Fibroblast of upper back skin (primary cell): ENCODE measurements at places on chromosomes 2 and 18.

DNA sequence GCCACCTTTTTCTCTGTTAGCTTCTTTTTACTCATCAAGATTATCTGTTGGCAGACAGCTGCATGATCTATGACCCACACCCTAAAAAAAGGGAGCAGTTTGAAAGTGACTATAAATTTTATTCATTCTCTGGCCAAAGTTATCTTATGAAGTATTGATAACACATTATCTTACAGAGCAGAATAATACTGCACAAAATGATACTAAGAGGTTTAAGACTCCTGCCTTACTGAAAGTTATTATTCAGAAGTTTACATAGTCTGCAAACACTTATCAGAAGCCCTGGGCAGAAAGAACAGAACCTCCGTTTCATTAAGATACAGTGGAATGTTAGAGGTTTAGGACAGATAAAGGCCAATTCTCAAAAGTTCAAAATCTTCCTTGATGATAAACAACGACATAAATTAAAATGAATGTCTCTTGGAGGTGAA lies 78.2 kb downstream of the ZEB2 start:
- DNase-seq: no peak

DNA sequence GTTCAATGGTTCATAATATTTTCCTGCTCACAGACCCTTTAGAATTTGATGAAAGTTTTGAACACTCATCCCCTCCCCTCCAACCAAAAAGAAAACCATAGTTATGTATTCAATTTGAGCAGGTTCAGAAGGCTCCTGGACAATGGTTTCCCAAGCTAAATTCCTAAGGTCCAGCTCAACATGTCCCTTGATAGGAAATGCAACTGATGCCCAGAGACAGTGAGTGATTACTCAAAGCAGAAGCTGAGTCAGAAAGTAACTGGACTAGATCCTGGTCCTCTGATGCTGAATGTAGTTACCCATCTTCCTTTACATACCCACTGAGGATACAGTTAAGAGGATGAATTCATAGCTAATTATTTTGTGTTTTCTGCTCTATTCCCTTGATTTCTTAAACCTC lies 218.9 kb upstream of the NCKAP5 start:
- peak; percentile 73 for DNase-seq

GRCh38 chr2:10449838-10450691 lies 1.9 kb upstream of the ODC1 start:
- no peak for DNase-seq

DNA sequence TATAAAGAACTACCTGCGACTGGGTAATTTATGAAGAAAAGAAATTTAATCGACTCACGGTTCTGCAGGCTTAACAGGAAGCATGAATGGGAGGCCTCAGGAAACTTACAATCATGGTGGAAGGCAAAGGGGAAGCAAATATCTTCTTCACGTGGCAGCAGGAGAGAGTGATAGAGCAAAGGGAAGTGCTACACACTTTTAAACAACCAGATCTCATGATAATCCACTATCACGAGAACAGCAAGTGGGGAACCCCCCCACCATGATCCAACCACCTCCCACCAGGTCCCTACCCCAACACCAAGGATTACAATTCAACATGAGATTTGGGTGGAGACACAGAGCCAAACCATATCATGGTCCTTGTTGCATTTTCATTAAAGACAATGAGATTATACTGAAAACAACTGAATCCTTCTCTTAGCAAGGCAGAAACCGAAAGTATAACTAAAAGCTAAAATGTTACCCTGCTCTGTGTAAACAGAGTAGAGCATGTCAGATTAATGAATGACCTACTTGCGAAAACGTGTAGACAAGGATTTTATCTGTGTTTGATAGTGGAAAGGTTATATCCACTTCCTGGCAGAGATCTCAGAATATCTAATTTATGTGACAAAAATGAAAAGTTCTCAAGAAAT lies 60.1 kb upstream of the RBBP8 start:
- no peak for DNase-seq

DNA sequence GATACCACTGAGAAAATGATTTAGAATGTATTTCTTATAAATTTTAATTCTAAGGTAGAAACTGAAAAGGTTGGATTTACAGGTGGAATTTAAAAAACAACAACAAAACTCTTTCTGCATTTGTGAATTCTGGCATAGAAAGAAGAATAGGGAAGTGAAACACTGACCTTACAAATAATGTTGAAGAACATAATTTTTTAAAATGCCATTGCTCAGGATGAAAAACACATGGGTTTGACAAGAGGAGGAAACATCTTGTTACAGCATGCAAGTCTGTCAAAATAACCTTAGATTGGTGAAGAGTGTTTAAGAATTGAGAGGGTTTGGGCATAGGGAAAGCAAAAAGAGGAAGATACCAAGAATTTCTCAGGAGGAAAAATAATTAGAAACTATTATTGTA lies 184.3 kb downstream of the UBE2E3 start:
- no peak for DNase-seq

GRCh38 chr2:145985517-145985916 lies 1465.6 kb upstream of the ZEB2 start:
- DNase-seq: peak; percentile 3

DNA sequence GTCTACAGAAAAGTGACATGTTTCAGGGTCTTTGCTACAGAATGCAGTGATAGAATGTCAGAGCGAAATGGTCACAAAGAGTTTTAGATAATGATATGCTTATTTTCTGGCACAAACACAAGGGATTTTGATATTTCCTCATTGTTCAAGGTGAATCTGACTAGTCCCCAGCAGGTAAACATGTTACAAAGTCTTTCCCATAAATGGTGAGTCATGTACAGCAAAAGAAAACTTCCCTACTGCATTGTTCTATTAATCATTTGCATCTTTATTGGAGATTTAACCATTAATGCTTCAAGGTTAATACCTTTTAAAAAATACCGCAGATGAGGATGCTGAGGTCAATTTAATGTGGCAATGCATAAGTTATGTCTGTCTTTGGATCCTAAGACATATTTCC lies 19.1 kb upstream of the TRIB2 start:
- no peak for DNase-seq
